GM23248 (cell line): ENCODE measurements at places on chromosomes 1 and 21.

- H3K27ac ChIP-seq = no peak overlapping the region
- no peak for DNase-seq
- H3K36me3 ChIP-seq = no peaks in the 10 kb centered on the region
- no peaks in the 10 kb centered on the region for H3K4me1 ChIP-seq
Observed at GRCh38 chr1:4612991-4613390, 41.4 kb upstream of the AJAP1 start.

GRCh38 chr21:26833460-26833939 is 11.7 kb downstream of the ADAMTS1 start:
- H3K4me1 ChIP-seq = peaks cover 26% of the 10 kb centered on the region
- no peak overlapping the region for H3K4me3 ChIP-seq
- peaks cover 21% of the 10 kb centered on the region for H3K36me3 ChIP-seq
- no peak for DNase-seq

DNA sequence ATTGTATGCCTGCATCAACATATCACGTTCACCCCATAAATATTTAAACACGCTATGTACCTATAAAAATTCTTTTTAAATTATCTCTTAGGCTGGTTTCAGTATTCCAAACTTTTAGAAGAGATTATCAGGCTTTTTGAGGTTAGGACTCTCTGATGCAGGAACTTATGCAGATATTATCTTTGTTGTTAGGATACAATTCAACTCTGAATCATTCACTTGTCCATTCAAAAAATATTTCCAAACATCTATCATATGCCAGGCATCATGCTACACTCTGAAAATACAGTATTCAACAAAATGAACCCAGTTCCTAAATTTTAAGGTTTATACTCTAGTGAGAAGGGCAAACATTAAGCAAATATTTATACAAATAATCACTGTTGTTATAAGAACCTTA is 40.5 kb downstream of the ASH1L start:
- no peak overlapping the region for H3K4me3 ChIP-seq
- peaks cover 8% of the 10 kb centered on the region; the same call in 1 of the 2 replicates for H3K4me1 ChIP-seq
- no peaks in the 10 kb centered on the region for H3K27me3 ChIP-seq
- peak overlapping the region; percentile 31; the same call in 1 of the 2 replicates for H3K27ac ChIP-seq
- H3K36me3 ChIP-seq = no peaks in the 10 kb centered on the region

- peak overlapping the region; percentile 97 for H3K27ac ChIP-seq
- H3K27me3 ChIP-seq = no peaks in the 10 kb centered on the region
- no peak for DNase-seq
- peaks cover 26% of the 10 kb centered on the region for H3K36me3 ChIP-seq
- peaks cover 28% of the 10 kb centered on the region for H3K4me1 ChIP-seq
- H3K4me3 ChIP-seq = peak overlapping the region; percentile 96
Observed at GRCh38 chr1:67688526-67689219, 3.7 kb downstream of the GADD45A start.

DNA sequence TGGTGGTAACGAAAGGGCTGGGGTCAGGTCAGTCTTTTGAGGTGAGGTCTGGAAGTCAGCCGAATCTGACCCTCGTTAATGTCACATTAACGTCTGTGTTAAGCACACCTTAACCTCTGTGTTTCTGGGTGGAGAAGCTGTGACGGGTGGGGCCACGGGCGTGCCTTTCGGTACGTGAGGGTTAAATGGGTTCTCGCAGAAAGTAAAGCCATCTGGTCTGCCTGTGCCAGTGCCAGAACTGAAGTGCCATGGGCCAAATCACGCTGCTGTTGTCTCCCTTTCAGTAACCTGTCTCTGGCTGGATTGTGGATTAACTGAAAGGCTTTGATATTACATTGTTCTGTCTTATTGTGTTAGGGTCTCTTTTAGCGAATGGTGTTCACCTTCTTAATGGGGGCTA is 14.4 kb downstream of the URB2 start:
- H3K27me3 ChIP-seq = no peaks in the 10 kb centered on the region
- no peaks in the 10 kb centered on the region for H3K4me1 ChIP-seq
- peaks cover 9% of the 10 kb centered on the region; the same call in 1 of the 2 replicates for H3K36me3 ChIP-seq
- no peak overlapping the region for H3K27ac ChIP-seq
- H3K4me3 ChIP-seq = no peak overlapping the region

DNA sequence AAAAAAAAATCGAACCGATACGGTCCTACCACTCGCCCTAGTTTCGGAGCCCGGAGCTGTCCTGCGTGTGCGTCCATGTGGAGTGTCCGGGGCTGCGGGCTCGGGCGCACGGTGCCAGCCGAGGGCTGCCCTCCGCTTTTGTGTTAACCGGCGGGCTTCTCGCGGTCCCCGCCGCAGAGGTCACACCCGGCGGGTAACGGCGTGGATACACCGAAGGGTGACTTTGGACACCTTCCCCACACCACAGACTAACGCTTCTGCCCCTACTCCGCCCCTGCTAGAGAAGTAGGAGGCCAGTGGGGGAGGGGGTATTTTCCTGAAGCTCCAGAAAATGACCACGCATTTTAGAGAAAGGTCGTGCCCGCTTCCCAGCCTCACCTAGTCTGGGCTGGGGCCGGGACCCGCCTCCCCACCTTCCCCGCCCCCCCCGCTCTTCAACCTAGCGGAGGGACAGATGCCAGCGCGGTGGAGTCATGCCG is 609 bp upstream of the ATF3 start:
- H3K27me3 ChIP-seq = peaks cover 51% of the 10 kb centered on the region
- no peak overlapping the region for H3K27ac ChIP-seq
- H3K4me1 ChIP-seq = peaks cover 8% of the 10 kb centered on the region
- peak overlapping the region; percentile 78 for H3K4me3 ChIP-seq
- no peaks in the 10 kb centered on the region for H3K36me3 ChIP-seq

DNA sequence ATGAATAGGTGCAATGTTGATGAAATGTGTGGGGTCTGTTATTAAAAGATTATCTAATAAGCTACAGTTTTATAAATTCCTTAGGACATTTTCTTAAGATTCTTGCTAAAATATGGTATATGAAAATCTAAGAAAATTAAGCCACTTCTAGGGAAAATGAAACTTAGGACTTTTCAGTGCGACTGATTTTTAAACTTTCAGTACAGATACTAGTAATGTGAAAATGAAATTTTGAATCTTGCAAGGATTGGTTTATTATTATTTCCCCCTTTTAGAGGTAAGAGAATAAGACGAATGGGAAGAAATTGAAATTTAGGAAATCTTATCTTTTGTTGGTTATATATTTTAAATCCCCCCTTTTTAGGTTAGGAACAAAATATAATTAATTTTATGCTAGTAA is 16.4 kb downstream of the CAPZA1 start:
- H3K27me3 ChIP-seq = no peaks in the 10 kb centered on the region
- H3K4me1 ChIP-seq = peaks cover 30% of the 10 kb centered on the region
- H3K36me3 ChIP-seq = peaks cover 3% of the 10 kb centered on the region; the same call in 1 of the 2 replicates
- no peak overlapping the region for H3K4me3 ChIP-seq
- DNase-seq = no peak
- peak overlapping the region; percentile 68; the same call in 1 of the 2 replicates for H3K27ac ChIP-seq
